ENCODE measurements at places on chromosomes 16 and 17.
A peak's percentile ranks its signal among the peaks of the same experiment; 100 is the strongest.

- DNase-seq: no peak
These were observed 41.4 kb downstream of the ARHGAP27 start for GRCh38 chr17:45391291-45391690.

DNA sequence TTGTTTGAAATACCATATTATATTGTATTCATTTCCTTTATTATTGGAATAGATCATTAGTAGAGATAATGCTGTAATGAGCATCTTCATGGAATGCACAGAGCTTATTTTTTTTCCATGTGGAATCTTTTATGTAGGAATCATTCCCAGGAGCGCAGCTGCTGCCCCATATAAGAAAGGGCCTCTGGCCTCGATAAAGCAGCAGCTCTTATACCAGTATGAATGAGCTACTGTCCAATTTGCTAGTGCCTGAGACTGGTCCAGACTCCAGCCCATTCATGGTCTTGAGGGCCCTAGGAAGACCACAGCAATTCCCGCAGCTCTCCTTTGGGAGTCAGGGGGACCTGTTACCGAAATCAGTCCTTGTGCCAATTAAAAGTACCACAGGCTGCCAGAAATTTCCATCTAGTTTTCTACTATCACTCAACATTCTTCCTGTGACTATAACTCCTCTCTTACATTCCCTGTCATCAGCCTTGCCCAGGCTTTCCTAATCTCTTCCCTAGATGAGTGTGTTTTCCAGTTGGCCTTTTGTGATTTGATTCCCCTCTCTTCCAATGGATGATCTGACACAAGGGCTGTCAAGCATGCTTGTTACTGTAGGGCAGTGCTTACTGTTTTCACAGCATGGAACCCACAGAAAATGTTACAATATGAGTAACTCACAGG is 1.9 kb downstream of the ZNF843 start:
- DNase-seq: no peak

GRCh38 chr17:17141279-17141678 is 64.9 kb downstream of the PLD6 start:
- no peak for DNase-seq

DNA sequence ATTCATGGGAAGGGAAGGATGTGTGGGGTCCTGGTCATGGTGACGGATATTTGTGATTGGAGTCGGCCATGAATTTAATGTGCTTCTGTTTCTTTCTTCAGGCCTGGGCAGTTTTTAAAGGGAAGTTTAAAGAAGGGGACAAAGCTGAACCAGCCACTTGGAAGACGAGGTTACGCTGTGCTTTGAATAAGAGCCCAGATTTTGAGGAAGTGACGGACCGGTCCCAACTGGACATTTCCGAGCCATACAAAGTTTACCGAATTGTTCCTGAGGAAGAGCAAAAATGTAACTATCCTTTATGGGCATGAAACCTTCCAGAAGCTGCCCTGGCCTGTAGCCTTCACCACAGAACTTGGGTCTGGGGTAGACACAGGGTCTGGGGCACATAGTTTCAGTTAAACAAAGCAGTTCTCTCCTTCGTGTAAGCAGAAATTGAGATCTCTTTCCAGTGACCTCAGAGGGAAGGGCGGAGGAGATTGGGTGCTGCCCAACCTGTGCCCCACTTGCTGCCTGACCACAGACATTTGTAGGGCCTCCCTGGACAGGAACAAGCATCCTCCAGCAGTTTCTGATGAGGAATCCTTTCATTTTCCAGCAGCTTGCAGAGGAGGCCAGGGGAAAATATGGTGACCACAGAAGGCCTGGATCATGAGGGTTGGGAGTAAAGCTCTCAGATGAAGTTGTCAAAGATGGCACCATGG is 10.1 kb downstream of the IRF8 start:
- DNase-seq: no peak

- no peak for DNase-seq
These were observed 389.9 kb downstream of the MAF start for GRCh38 chr16:79210607-79211006.

DNA sequence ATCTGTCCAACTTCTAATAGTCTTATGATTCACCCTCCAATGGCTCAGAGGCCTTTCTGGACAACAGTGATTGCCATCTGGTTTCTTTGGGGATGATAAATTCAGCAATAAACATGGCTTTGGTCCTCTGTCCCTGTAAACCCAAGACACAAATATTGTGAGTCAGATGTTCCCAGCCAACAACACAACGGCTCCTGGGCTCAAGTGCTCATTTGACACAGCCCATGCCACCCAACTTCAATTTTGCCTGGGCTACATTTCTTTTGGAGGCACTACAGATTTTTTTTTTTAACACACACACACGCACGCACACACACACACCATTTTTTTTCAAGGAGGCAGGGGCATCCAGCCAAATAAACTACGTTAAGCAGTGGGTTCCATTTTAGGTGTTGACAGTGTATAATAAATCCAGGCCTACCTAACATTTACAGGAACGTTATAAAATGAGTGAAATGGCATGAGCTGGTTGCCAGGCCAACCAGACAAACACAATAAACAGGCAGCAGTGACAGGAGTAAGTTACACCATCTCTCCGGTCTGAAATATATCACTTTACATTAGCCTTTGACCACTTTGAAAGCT is 939.9 kb upstream of the SOX9 start:
- no peak for DNase-seq

GRCh38 chr16:28277537-28278388 is 14.6 kb upstream of the SBK1 start:
- peak; percentile 86 for DNase-seq

GRCh38 chr17:39981766-39982375 is 1.3 kb downstream of the PSMD3 start:
- DNase-seq: no peak

DNA sequence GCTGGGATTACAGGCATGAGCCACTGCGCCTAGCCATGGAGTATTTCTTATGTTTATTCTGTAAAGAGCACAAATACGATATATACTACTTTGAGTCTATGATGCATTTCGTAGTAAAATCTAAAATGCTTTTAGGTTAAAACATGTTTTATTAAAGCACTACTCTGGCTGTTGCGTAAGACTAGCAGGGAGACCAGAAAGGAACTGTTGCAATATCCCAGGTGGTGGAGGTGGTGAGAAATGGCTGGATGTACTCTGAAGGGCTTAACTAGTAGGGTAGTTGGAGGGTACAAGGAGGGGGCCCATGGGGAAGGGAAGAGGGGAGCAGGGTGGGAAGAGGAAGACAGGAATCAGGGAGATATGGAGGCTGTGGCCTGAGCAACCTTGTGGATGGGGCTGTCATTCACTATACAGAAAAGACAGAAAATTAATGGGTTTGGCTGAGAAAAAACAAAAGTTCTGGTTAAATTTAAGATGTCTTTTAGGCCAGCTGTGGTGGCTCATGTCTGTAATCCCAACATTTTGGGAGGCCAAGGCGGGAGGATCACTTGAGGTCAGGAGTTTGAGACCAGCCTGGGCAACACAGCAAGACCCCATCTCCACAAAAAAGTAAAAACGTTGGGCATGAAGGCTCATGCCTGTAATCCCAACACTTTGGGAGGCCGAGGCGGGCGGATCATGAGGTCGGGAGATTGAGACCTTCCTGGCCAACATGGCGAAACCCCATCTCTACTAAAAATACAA is 35.8 kb downstream of the ST3GAL2 start:
- DNase-seq: no peak

All from D341Med (cell line).